NCI-H2081 (cell line): ENCODE measurements at places on chromosomes 3 and 15.

DNA sequence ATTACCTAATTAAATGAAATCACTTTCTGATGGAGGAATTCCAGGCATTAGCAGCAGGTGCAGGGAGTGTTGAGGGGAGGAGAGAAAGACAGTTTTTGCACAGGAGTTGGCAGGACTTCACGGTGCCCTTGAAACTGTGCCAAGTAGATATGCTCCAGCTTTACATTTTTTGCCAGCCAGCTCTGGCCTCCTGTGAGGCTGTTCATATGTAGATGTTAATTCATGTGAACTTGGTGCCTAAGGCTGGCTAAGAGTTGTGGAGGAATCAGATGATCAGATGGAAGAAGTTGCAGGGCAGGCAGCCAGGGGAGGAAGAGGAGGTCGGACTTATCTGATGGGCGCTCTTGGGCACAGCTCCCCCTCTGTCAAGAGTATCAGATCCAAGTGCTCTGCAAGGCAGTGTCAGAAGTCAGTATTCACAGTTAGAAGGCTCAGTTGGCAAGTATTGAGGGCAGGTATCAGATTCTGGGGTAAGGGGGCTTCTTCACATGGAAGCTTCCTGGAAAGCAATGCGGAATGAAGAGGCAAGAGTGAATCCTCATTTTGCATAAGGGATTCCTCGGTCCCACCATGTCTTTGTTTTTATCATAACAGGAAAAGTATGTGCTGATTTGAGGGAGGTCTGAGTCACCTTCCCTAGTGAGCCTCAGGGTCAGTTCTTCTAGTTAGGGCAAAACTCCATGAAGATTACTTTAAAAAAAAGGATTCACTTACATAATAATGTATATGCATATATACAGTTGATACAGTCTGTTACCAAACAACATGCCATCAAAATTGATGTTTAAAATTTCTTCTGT is 172.6 kb upstream of the UMPS start:
- DNase-seq, result peak; percentile 58

GRCh38 chr3:133158686-133159085 is 120.5 kb downstream of the TMEM108 start:
- no peak for DNase-seq

- DNase-seq, result no peak
These were observed 808.8 kb upstream of the LMCD1 start for GRCh38 chr3:7692866-7693265.

GRCh38 chr3:12985148-12985547 is 88.1 kb downstream of the IQSEC1 start:
- no peak for DNase-seq

DNA sequence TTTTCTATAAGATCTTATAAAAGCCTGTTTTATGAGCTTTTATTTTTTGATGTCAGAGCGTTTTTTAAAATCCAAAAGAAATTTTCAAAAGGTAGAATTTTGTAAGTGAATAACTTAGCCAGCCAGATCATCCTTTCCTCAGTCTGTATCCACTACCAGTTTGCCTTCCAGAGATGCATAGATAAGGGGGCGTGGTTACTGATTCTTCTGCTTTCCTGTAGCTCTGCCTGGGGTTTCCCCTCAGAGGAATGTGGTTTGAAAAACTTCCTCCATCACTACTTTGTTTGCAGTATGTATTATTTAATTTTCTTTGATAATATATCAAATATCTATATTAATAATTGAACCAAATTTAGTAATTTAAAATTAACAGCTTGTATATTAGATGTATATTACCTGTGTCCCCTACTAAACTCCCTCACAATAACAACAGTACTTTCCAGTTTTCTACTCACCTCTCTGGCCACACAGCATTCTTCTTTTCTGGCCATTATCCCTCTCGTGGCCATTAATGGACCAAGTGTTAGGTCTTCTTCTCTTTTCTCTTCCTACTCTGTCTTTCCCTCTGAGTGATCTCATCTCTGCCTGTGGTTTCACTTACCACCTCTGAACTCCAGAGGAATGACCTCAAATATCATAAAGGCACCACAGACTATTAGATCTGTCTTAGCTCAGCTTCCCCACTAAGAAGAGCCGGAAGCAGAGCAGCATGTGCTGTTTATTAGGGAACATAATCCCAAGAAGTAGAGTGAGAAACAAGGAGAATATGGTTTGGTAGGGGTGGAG is 239.7 kb downstream of the UBE2E2 start:
- DNase-seq, result no peak

GRCh38 chr3:168473334-168473890 is 377.7 kb upstream of the GOLIM4 start:
- DNase-seq, result no peak
